Adipocyte (in vitro differentiated cells): ENCODE measurements at places on chromosomes 3 and 15.
A peak's percentile ranks its signal among the peaks of the same experiment; 100 is the strongest.

GRCh38 chr3:71582612-71583565 lies 639 bp downstream of the FOXP1 start:
- DNase-seq: peak; percentile 73

DNA sequence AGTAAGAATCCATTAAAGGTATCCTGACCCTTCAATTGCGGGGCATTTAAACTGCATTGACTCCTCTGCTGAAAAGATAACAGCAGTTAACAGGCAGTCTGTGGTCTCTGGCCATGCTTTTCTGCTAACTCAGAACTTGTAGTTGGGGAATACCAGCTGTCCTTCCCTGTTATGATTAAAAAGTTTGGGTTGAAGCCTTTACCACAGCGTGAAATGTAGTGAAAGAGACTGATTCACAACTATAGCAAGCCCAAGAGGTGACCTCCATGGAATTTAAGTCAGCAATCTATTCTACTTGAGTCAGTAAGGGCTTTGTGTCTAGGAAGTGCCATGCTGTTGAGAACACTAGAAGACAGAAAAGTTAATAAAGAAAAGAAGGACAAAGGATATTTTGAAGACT lies 1037.3 kb downstream of the SI start:
- no peak for DNase-seq

- DNase-seq: no peak
These were observed 15.4 kb downstream of the HHLA2 start for GRCh38 chr3:108311797-108312196.

DNA sequence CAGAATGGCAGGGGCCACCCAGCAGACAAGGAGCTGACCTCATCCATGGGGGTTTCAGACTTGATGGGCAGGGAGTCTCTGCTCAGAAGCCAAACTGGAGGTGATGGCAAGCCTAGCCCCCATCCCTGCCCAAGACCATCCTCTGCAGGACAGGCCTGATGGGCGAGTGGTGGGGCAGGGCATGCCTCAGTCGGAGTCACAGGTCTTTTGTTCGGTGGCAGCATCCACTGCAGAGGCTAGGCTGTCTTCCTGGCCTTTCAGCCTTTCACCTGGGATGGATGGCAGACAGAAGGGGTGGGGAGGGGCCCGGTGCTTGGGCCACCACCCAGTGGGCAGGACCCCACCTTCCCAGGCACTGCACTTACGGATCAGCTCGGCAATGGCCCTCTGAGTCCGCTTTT lies 44.4 kb downstream of the PTH1R start:
- no peak for DNase-seq

DNA sequence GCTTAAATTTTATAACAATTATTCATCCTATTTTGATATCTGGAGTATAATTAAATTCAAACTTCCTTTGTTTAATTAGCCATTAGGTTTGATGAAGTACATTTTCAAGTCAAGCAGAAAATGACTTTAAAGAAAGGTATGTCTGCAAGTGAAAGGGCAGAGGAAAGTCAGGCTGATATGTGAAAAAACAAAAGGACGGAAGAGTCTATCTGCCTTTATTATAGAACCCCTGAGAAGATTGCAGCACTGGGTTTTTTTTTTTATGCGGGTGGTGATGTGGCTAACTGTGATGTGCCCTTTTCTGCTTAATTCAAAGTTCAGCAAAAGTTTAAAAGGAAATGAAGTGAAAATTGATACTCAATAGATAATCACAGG lies 83.2 kb downstream of the COL8A1 start:
- peak; percentile 43 for DNase-seq

GRCh38 chr3:129505341-129505740 lies 23.1 kb upstream of the RHO start:
- DNase-seq: no peak

DNA sequence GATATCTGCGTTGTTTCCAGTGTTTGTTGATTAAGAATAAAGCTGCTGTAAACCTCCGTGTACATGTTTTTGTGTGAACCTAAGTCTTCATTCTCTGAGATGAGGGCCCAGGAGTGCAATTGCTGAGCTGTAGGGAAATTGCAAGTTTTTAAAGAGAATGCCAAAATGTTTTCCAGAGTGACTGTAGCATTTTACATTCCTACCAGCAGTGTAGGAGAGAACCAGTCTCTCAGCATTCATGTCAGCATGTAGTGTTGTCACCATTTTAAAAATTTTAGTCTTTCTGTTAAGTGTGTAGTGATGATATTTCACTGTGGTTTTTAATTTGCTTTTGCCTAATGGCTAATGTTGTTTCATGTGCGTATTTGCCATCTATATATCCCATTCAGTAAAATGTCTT lies 3.4 kb upstream of the MGLL start:
- peak; percentile 43 for DNase-seq

DNA sequence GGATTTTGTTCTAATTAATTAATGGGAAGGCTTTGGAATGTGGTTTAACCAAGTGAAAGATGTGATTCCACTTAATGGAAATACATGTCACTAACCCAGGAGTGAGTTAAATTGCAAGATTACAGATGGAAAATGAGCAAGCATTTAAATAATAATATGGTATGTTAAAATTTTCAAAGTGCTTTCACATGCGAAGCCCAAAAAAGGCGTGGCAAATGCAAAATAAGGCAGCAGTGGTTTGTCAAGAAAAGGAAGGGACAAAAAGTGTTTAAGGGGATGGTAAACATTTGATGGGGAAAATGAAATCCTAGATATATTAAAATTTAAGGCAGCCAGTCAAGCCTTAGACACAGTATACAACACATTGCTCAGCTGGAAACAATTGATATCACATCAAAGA lies 2.9 kb downstream of the TICRR start:
- no peak for DNase-seq

DNA sequence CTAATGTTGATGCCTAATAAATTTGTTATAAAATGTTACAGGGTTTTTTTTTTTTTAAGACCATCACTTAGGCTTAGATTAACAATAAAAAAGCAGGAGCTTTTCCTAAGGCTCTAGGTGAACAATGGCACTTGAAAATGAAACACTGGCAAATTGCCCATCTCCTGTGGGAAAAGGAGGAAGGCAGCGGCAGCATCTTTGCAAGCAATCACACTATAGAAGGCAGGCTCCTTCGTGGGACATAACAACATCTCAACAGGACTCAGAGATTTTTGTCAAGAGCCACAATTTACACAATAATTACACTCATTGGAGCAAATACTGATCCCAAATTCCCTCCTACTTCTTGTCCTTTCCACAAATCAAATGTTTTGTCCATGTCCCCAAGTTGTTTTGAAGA lies 646.7 kb downstream of the ROBO2 start:
- DNase-seq: no peak

DNA sequence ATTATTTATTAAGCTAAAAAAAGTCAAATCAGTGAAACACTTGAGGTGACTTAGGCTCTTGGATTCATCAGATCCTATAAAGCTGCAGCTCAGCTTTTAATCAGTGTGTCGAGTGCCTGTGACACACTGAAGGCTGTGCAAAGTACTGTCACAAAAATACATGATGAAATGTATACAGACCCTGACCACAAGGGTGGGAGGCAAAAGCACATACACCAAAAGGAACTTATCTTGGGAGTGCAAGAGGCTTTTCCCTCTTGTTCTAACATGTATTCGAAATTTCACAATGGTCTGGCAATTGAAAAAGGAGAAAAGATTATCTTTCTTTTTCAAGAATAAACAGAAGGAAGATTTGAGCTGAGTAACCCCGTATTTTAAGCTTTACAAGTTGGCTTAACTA lies 35.9 kb downstream of the VGLL4 start:
- DNase-seq: peak; percentile 51

GRCh38 chr3:132033471-132033870 lies 1.3 kb downstream of the CPNE4 start:
- DNase-seq: no peak

DNA sequence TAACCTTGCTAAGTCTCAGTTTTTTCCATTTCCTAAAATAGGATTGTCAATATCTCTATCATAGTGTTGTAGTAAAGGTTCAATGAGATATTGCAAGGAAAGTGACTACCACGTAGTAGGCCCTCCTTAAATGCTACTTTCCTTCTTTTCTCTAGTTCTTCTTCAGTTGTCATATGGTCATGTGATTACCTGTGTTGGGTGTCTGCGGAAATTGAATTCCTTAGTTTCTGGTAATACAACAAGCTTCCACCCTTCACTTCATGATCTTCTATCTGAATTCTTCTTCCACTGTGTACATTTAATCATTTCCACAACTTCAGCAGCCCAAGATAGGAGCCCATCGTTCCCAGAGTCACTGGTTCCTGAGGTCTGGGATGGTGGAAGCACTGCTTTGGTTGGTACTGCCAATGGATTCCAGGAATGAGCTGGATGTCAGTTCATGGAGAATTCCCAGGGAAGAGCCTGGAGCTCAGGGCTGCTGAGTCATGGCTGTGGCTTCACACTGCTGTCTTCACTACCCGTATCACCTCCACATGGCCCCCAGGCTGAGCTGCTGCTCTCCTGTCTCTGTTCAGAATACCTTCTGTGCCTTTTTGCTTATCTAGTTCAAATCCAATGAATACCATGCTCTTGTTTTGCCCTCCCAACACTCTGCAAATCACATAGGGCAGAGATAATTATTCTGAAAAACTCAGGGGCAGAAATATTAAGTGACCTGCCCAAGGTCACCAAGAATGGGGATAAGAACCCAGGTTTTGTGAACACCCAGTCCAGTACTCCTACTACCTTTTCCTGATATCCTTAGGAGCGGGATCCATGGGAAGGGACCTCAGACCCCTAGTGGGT lies 98.6 kb downstream of the RPL39L start:
- DNase-seq: peak; percentile 11
